ENCODE measurements at places on chromosomes 12 and 14. TPM values are rescaled to one million over a fixed set of nuclear protein-coding genes. Genes with fewer than 3 reads are reported as not detected.

GRCh38 chr14:99229654-99230207 is 42.3 kb downstream of the BCL11B start:
- H3K27me3 ChIP-seq, result no peaks in the 10 kb centered on the region
- no peak for DNase-seq
- no peaks in the 10 kb centered on the region for H3K4me1 ChIP-seq

- no peak overlapping the region for H3K4me3 ChIP-seq
- H3K27ac ChIP-seq, result no peak overlapping the region
- no peak for DNase-seq
- no peaks in the 10 kb centered on the region for H3K27me3 ChIP-seq
- no peaks in the 10 kb centered on the region for H3K36me3 ChIP-seq
Observed at GRCh38 chr12:51917746-51918453, 10.6 kb downstream of the ACVRL1 start.

GRCh38 chr12:93913845-93914244 is 234.5 kb upstream of the PLXNC1 start:
- no peak overlapping the region for H3K27ac ChIP-seq
- H3K27me3 ChIP-seq, result no peaks in the 10 kb centered on the region
- H3K36me3 ChIP-seq, result no peaks in the 10 kb centered on the region
- no peak overlapping the region for H3K4me3 ChIP-seq

DNA sequence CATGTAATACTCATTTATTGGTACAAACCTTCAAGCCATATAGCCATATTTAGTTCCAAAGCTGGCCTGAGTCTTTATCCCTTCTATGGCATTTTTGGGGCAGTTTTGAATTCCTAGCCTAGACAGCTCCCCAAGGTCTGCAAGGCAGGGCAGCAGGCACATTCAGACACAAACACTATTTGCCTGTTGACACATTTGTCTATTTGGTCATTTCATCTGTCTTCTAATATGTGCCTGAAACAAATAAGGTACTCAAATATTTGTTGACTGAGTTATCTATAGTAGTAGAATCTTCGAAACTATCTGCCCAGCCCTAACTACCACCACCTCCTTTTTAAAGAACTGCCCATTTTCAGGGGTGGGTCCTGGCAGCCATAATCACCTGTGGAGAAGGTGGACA is 9.3 kb downstream of the PPM1H start:
- H3K27me3 ChIP-seq, result no peaks in the 10 kb centered on the region
- no peak overlapping the region for H3K4me3 ChIP-seq
- H3K27ac ChIP-seq, result no peak overlapping the region
- no peak for DNase-seq

DNA sequence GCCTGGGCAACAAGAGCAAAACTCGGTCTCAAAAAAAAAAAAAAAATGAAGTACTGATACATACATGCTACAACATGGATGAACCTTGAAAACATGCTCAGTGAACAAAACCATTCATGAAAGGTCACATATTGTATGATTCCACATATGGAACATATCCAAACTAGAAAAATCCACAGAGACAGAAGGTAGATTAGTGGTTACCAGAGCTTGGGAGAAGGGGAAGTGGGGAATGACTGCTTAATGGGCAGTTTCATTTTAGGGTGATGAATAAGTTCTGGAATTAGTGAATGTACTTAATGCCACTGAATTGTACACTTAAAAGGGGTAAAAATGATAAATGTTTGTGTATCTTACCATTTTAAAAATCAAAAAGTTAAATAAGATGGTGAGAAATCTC is 2.7 kb downstream of the ITGB7 start:
- H3K27me3 ChIP-seq, result no peaks in the 10 kb centered on the region
- peaks cover 7% of the 10 kb centered on the region for H3K4me1 ChIP-seq
- H3K27ac ChIP-seq, result no peak overlapping the region
- H3K36me3 ChIP-seq, result no peaks in the 10 kb centered on the region
- H3K4me3 ChIP-seq, result no peak overlapping the region

- DNase-seq, result no peak
- peaks cover 19% of the 10 kb centered on the region for H3K4me1 ChIP-seq
- H3K4me3 ChIP-seq, result no peak overlapping the region
- peak overlapping the region; percentile 46 for H3K27ac ChIP-seq
- no peaks in the 10 kb centered on the region for H3K27me3 ChIP-seq
Observed at GRCh38 chr12:69096669-69097335, 142.6 kb upstream of the CPSF6 start.

- H3K4me3 ChIP-seq, result no peak overlapping the region
- no peak for DNase-seq
- no peaks in the 10 kb centered on the region for H3K4me1 ChIP-seq
- H3K27ac ChIP-seq, result no peak overlapping the region
- no peaks in the 10 kb centered on the region for H3K36me3 ChIP-seq
- no peaks in the 10 kb centered on the region for H3K27me3 ChIP-seq
Observed at GRCh38 chr12:107564946-107565345, 120.7 kb upstream of the PWP1 start.

DNA sequence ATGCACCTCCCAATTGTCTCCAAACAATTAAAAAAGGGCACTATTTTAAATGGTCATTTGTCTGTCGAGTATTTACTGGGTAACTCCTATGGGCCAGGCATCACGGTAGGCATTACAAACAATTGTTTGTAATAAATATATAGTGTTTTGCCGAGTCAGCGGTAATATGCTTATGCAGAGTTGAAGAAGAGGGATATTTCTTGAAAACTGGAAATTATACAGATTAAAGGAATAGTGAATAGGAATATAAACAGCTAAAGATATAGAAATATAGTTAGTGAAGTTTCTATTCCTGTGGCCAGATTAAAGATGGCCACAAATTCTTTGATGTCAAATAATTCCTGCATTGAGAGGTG is 13.5 kb upstream of the CRADD start:
- H3K27me3 ChIP-seq, result no peaks in the 10 kb centered on the region
- H3K4me1 ChIP-seq, result no peaks in the 10 kb centered on the region
- DNase-seq, result no peak
- no peak overlapping the region for H3K27ac ChIP-seq

GRCh38 chr14:62071039-62071438 is 308.8 kb downstream of the SNAPC1 start:
- no peaks in the 10 kb centered on the region for H3K36me3 ChIP-seq
- H3K27me3 ChIP-seq, result no peaks in the 10 kb centered on the region
- no peak overlapping the region for H3K4me3 ChIP-seq
- H3K4me1 ChIP-seq, result no peaks in the 10 kb centered on the region
- no peak for DNase-seq

DNA sequence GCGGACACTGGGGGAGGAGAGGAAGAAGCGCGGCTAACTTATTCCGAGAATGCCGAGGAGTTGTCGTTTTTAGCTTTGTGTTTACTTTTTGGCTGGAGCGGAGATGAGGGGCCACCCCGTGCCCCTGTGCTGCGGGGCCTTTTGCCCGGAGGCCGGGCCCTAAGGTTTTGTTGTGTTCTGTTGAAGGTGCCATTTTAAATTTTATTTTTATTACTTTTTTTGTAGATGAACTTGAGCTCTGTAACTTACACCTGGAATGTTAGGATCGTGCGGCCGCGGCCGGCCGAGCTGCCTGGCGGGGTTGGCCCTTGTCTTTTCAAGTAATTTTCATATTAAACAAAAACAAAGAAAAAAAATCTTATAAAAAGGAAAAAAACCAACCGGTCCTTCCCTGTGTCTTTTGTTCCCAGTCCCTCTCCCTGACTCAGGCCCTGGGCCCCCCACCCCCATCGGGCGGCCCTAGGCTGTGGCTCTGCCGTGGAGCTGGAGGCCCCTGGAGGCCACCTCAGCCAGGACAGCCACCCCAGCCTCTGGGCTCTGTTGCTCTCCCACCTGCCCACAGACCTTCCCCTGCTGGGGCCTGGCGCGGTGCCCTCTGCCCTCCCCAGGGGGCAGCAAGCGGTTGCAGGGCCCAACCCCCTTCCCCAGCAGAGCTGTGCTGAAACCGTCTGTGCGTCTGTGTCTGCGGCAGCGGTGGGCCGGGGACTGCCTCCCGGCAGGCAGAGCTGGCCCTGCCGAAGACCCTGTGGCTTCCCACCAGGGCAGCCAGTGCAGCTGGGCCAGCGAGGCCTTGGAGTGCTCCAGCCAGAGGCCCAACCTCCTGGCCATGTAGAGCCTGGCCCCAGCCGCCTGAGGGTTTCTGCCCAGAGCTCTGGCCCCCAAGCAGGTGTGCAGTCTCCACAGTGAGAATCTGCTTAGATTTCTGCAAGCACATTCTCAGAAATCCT is 4.0 kb upstream of the CRIP2 start:
- no peaks in the 10 kb centered on the region for H3K27me3 ChIP-seq
- H3K4me1 ChIP-seq, result peaks cover 9% of the 10 kb centered on the region
- H3K27ac ChIP-seq, result peak overlapping the region; percentile 10
- no peaks in the 10 kb centered on the region for H3K36me3 ChIP-seq
- peak; percentile 46 for DNase-seq

DNA sequence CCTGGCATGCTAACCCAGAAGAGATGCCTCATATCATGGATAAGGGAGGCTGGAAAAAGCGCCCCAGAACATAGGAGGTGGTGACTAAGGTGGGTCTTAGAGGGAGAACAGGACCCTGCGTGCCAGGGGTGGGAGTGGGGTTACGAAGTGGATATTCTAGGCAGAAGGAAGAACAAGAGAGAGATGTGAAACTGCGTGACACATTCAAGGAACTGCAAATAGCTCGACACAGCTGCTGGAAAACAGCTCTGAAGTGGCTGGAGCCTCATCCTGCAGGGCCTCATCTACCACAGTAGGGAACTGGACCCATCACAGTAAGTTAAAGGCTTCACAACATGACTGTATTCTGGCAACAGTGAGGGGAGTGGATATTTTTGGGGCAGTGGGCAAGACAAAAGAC is 61.1 kb downstream of the RNF34 start:
- no peaks in the 10 kb centered on the region for H3K4me1 ChIP-seq
- no peak overlapping the region for H3K4me3 ChIP-seq
- no peaks in the 10 kb centered on the region for H3K27me3 ChIP-seq
- no peak overlapping the region for H3K27ac ChIP-seq
- DNase-seq, result no peak
- H3K36me3 ChIP-seq, result no peaks in the 10 kb centered on the region

GRCh38 chr12:41476499-41477439 is 288.6 kb downstream of the PDZRN4 start:
- H3K27me3 ChIP-seq, result no peaks in the 10 kb centered on the region
- no peak for DNase-seq
- H3K36me3 ChIP-seq, result no peaks in the 10 kb centered on the region
- H3K4me1 ChIP-seq, result no peaks in the 10 kb centered on the region
- H3K4me3 ChIP-seq, result no peak overlapping the region

GRCh38 chr12:131603106-131603938 is 107.6 kb upstream of the SFSWAP start:
- no peaks in the 10 kb centered on the region for H3K27me3 ChIP-seq
- H3K4me1 ChIP-seq, result no peaks in the 10 kb centered on the region
- no peaks in the 10 kb centered on the region for H3K36me3 ChIP-seq
- no peak for DNase-seq

GRCh38 chr14:77557391-77557790 is 58.8 kb upstream of the ISM2 start:
- H3K27ac ChIP-seq, result no peak overlapping the region
- no peaks in the 10 kb centered on the region for H3K27me3 ChIP-seq
- H3K4me1 ChIP-seq, result peaks cover 2% of the 10 kb centered on the region
- H3K4me3 ChIP-seq, result no peak overlapping the region

GRCh38 chr12:63893170-63893569 is 48.7 kb downstream of the SRGAP1 start:
- no peaks in the 10 kb centered on the region for H3K4me1 ChIP-seq
- no peak overlapping the region for H3K4me3 ChIP-seq
- H3K36me3 ChIP-seq, result no peaks in the 10 kb centered on the region
- no peak overlapping the region for H3K27ac ChIP-seq
- DNase-seq, result no peak

GRCh38 chr14:80315681-80316080 is 104.4 kb upstream of the DIO2 start:
- DNase-seq, result no peak
- H3K4me3 ChIP-seq, result no peak overlapping the region
- no peak overlapping the region for H3K27ac ChIP-seq
- no peaks in the 10 kb centered on the region for H3K4me1 ChIP-seq

DNA sequence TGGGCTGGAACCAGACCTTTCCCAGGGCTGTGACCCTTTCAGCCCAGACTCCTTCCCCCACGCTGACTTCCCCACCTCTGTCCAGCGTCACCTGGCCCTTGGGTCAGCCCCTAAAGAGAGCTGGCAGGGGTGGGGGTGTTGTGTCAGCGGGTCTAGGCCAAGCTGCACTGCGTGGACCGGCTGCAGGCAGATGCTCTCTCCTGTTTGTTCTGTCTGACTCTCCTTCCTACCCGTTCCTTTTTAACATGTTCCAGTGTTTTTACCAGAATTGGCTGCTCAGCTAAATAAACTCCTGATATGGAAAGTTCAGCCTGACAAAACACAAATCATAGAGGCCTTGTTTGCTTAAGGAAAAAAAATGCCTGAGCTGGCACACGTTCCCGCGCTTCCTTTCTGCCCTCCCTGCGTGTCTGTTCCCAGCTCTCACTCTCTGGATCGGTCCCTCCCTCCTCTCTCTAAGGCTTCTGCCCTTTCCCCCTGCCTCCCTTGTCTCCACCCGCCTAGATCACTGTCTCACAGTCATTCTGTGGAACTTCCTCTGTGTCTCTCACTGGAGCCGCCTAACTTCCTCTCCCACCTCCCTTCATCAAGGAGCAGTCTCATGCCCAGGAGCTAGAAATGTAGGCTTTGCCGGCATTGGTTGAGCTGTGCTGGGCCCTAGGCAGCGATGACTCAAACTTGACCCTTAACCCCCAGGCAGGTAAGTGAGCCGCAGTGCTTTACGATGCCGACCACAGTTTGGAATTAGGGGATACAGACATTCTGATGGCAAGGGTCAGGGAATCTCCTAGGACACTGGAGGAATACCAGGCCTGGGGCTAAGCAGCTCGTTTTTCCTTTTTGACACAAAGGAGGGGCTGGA is 15.5 kb upstream of the MLXIP start:
- peak overlapping the region; percentile 92 for H3K27ac ChIP-seq
- H3K4me3 ChIP-seq, result no peak overlapping the region
- no peaks in the 10 kb centered on the region for H3K27me3 ChIP-seq
- H3K4me1 ChIP-seq, result peaks cover 32% of the 10 kb centered on the region

GRCh38 chr12:89424846-89425245 is 72.5 kb upstream of the DUSP6 start:
- no peaks in the 10 kb centered on the region for H3K27me3 ChIP-seq
- H3K4me1 ChIP-seq, result no peaks in the 10 kb centered on the region
- H3K4me3 ChIP-seq, result no peak overlapping the region
- no peaks in the 10 kb centered on the region for H3K36me3 ChIP-seq
- DNase-seq, result no peak

DNA sequence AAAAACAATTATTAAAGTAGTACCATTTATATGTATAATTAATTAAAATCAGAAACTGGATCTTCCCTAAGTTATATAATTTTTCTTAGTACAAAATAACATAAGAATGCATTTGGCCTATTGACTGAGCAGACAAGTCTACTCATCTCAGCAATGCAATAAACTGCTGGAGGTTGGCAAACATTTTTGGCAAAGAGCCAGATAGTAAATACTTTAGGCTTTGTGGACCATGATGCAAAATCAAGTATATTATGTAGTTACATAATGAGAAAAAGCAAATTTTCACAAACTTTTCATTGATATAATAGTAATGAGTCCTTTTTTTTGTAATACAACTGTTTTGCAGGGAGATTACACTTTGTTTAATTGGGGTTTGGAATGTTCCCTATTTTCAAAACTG is 30.9 kb downstream of the ERGIC2 start:
- no peaks in the 10 kb centered on the region for H3K27me3 ChIP-seq
- H3K4me1 ChIP-seq, result no peaks in the 10 kb centered on the region
- no peak for DNase-seq
- H3K27ac ChIP-seq, result no peak overlapping the region
- H3K36me3 ChIP-seq, result no peaks in the 10 kb centered on the region

MUCL1 gene
- 0.75 TPM for total RNA-seq

GPRC5D gene
- not detected for total RNA-seq

ZFP36L1 gene
- 699 TPM for total RNA-seq

KRT80 gene
- 13.2 TPM for total RNA-seq

SLCO1C1 gene
- total RNA-seq, result not detected

GUCY2C gene
- 0.36 TPM for total RNA-seq

ADGRD1 gene
- total RNA-seq, result 10.4 TPM

HCAR2 gene
- total RNA-seq, result not detected

CCT2 gene
- 122 TPM for total RNA-seq

All from ovary (tissue), 10 donors.